HT-29 (cell line): ENCODE measurements at places on chromosomes 1 and 21.

DNA sequence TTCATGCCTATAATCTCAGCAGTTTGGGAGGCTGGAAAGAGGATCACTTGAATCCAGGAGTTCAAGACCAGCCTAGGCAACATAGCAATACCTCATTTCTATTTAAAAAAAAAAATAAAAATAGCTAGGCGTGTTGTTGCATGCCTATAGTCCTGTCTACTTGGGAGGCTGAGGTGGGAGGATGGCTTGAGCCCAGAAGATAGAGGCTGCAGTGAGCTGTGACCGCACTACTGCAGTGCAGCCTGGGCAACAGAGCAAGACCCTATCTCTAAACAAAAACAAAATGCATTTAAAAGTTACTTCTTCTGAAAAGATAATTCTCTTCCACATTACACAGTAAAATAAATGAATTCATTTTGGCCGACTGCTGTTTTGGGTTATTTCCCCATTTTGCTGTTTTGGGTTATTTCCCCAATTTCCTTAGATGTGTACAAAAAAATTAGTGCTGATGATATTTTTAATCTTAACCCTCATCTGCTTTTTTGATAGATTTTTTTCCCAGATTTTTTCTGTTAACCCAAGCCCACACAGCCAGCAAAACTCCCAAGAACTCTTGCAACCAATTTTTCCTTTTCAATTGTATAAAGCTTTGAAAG is 23.0 kb upstream of the SAMSN1 start:
- no peak for DNase-seq

- DNase-seq = peak; percentile 80
Measured at GRCh38 chr1:48202030-48202752, 20.3 kb upstream of the SLC5A9 start.

DNA sequence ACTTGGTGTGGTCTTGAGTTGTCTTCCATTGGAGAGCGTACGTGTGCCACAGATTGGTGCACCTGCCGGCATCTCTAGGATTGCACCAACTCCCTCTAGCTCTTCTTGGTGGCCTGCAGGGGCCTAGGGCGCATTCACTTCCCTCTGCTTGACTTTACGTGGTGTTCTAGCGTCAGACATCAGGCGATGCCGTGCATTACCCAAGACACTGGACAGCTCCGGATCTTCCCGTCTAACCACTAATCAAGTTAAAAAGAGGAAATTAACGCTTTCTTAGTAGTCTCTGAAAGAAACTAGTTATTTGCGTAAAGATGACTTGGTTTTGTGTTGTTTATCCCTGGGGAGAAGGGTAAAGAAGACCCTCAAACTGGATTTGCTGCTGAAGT is 510 bp upstream of the IL10RB start:
- DNase-seq = peak; percentile 63

DNA sequence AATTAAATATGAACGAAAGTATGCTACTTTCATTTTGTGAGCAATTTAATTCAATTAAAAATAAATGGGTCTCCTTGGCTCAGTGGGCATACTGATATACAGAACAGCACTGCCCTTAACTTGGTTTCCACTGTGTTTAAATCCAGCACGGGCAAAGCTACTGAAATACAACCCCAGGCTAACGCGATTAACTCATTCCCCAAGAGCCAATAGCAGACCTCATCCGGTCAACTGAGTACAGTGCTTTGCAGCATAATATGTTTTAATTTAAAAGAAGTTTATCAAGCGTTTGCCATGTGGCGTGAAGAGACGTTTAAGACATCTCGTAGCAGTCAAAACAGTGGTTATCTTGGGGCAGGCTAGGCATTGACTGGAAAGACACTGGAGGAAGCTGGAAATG is 118.6 kb downstream of the PROX1 start:
- no peak for DNase-seq

DNA sequence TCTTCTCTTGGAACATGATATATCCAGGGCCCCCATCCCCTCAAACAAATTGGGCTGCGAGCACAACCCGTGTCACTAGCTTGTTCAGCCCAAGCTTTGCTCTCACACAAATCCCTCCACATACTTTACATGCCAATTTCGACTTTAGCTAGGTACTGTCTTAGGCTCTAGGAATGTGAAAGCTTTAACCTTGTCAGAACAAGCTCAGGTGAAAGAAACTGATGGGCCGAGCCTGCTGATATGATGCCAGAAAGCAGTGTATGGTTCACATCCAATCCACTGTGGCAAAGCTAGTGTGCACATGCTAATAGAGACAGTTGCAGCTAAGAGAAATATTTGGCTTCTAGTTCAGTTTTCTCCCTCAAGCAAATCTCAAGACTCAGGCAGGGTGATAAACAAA is 79.5 kb downstream of the TNFSF18 start:
- DNase-seq = no peak

- peak; percentile 64 for DNase-seq
Measured at GRCh38 chr1:168234846-168235547, 9.2 kb downstream of the SFT2D2 start.

DNA sequence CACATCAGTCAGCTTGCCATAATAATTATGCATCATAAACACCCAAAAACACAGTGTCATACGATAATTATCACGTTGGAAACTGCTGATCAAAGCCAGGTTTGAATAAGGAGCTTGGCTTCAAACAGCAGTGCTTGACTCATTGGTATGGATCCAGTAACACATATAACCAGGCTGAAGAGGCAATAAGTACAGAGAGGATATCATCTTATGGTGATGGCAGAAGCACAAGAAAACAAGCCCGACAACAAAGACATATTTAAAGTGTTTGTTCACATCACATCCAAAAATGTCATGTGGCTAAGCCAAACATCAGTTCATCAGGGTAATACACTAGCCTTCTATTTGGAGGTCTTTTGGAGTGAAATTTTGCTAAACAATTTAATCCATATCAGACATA is 389.7 kb downstream of the NCAM2 start:
- DNase-seq = no peak

DNA sequence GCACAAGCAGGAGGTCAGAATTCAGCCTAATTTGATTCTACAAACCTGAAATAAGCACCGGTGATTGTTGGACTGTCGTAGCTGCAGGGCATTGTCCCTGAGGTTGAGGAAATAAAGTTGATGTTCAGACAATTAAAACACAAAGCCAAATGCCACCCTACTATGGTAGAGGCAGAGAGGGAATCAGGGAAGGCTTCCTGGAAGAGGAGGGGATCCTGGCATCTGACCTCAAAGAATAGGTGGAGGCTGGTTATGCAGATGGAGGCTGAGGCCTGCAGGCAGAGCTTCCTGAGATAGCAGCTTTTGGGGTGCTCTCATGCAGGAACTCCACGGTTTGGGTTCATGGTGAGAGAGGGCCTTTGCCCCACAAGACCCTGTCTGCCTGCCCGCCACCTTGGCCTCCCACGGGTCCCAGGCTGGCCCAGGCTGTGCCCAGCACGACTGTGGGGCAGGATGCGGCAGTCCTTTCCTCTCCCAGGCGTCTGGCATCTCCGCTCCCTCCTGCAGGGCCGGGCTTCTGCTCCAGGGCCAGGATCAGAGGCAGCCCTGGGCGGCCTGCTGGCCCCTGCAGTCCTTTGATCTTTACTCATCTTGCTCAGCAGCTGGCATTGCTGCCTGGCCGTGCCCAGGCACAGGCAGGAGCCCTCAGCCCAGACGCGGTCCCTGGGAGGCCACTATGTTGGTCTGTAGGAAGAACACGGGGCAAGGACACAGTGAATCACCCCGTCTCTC is 134.1 kb upstream of the VAMP3 start:
- no peak for DNase-seq

DNA sequence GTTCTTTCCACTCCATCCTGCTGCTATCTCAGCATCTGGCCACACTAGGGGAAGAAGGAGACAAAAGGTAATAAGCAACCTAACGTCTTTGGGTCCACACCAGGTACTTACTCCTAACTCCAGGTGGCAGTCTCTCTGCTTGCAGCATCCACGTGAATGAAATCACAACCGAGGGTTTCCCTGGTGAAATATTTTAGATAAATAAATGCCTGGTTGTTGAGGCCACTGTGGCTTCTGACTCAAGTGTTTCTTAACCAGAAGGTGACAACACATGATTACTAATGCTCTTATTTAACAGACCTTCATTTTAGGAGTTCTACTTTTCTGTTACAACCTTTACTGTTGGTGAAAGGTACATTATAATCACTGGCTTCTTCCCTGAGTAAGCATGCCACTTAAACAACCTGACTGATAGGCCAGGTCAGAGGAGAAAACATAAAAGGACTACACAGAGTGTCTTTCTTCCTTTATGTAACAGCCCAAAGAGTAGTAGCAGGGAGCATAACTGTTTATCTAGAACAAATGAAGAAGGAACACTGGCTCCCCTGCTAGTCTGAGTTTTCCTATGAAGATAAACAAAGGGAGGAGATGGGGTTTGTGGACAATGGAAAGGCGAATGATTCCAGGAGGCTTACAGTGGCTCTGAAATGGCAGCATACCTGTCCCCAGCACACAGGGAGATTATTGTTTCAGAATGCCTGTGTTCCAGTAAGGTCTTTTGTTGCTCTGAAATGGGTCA is 59.9 kb downstream of the SYT6 start:
- peak; percentile 26 for DNase-seq

- no peak for DNase-seq
Measured at GRCh38 chr1:25505656-25506385, 37.6 kb upstream of the LDLRAP1 start.

DNA sequence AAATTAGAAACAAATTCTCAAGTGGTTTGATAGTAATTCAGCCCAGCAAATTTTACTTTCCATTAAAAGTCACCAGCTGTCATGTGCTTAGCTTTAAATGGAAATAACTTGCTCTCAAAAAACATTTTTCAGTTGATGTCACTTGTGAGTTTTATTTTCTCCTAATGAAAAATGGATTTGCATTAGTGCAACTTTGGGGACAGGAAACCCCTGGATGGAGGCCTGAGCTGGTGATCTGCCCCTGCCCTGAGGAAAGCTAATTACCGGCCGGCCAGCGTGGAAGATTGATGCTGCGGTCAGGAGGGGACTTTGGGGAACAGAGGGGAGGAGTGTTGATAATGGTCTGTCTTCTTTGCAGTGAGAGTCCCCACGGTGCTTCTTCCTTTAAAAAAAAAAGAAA is 66.8 kb upstream of the ANGPTL1 start:
- no peak for DNase-seq
